ENCODE measurements at places on chromosomes 3 and 15.

DNA sequence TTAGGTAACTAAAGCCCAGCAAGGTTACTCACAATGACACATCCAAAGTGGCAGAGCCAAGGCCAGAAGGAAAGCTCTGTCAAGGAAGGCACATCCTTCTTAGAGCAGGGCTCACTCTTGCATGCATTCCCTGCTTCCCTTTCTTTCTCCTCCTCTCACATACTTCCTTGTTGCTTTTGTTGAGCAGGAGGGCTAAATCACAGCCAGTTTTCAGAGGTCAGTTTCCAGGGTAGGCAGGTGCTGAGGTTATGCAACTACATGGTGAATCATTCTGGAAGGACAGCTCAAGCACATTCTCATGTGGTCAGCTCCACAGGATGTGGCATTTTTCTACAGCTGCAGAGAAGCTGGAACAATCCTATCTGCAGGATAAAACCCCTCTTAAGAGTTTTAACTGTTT, 275.6 kb downstream of the ZNF621 start:
- DNase-seq: no peak

DNA sequence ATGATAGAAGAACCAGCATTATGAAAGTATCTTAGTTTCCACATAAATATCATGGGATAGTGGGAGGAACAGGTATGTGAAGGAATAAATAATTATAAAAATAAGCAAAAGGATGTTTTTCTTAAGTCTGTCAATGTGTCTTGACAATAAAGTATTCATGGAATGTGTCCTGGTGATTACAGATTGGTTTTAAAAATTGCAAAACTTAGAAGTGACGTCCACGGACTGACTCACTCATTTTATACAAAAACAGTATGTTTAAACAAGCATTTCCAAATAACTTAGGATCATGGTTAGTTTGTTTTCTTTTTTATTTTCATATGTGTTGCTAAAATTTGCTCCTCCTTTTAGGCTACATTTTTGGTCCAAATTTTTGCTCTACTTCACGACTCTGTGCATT, 687.0 kb upstream of the NECTIN3 start:
- no peak for DNase-seq

DNA sequence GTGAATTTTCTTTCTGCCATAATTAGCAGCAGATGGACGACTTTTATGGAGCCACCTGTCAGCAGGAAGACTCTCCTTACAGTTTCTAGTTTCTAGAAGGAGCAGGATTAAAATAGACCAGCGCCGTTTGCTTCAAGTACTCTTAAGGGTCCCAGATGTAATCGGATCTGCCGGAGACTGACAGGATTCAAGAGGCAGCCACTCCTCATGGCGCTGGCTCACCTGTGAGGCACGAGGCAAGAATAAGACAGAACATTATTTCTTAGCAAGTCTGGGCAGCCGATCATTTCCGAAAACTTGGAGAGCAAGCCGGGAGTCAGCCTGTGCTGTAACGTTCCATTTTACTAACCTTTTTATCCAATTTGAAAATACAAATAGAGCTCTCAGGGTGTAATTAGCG, 410.4 kb upstream of the RORA start:
- DNase-seq: peak; percentile 56

- no peak for DNase-seq
These were observed 32.7 kb downstream of the CADM2 start for GRCh38 chr3:84991422-84991900.

- no peak for DNase-seq
These were observed 72.7 kb upstream of the SLC4A7 start for GRCh38 chr3:27556887-27557286.

- DNase-seq: no peak
These were observed 110.5 kb downstream of the PEAK1 start for GRCh38 chr15:77309392-77309791.

DNA sequence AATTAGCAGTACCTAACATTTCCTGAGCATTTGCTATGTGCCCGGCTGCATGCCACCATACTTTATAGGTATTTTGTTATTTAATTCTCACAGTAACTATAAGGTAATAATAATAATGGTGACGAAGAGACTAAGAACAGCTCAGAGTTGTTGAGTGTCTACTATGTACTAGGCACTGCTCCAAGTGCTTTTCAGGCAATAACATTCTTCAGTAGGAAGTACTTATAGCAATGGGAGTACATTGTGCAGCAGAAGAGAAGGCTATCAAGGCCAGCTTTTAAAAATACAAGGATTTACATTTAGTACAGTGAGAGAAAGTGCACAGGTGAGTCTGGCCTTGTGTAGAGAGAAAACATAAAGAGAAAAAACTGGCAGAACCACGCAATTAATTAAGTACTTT, 647.4 kb downstream of the FHIT start:
- no peak for DNase-seq

- DNase-seq: peak; percentile 69
These were observed 54.8 kb upstream of the TNFSF10 start for GRCh38 chr3:172577987-172578570.

DNA sequence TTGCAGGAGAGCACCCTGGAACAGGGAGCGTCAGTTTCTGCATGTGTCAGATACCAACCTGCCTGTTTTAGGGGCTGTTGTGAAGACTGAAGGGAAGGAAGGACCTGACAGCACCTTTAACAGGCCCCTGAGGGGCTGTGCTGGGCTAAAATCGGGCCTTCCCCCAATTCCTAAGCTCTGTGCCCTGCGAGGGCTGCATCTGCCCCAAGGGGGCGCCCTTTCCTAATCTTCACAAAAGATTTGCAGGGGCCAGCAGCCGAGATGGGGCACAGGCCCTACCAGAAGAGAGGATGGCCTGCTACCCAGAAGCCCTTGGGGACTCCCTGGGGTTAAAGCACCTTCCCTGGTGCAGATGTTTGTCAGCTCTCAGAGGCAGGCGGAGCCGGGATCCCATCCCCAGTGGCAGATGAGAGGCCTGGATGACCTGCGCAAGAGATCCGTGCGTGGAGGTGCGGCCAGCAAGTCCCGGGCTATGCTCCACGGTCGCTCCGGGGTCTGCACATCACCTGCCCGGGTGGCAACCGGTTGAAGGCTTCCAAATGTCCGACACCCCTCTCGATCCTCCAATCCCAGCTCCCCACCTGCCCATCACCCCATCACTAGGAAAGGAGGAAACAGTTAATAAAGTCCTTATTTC, 53.6 kb downstream of the RHCG start:
- peak; percentile 30 for DNase-seq

DNA sequence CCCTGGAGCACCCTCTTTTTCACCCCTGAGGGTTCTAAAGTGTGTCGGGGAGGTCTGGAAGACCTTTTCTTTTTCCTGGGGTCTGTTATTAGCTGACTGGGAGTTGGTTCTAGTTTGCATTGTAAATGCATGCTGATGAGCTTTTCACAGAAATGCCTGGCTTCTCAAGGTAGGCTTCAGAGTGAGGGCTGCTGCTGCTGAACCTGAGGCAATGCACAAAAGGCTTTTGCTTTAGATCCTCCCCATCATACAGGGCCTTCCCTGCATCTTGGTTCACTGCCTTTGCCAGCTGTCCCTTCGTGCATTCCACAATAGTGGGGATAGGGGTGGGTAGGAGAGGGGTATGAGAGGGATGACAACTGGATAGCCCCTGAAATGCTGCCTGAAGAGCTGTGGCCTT, 46.6 kb downstream of the FAH start:
- no peak for DNase-seq

- no peak for DNase-seq
These were observed 59.4 kb downstream of the SOX2 start for GRCh38 chr3:181771120-181771519.
